Nucleus accumbens (tissue), 56 donors: ENCODE measurements at places on chromosomes 5 and 9.

DNA sequence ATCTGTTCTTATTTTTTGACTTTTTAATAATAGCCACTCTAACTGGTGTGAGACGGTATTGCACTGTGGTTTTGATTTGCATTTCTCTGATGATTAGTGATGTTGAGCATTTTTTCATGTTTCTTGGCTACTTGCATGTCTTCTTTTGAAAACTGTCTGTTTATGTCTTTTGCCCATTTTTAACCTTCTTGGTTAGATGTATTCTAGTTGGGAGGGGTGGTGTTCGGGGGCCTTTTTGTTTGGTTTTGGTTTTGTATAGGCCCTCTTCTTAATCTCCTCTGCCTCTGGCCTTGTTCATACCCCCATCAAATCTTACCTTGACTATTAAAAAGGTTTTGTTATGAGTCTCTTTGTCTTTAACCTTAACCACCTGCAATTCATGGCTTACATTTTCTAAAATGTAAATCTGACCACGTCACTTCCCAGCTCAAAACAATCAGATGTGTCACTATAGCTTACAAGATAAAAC, 107.8 kb upstream of the NR4A3 start:
- DNase-seq, result no peak

GRCh38 chr9:134930398-134930797, 12.7 kb upstream of the FCN1 start:
- DNase-seq, result no peak

GRCh38 chr9:115775659-115776058, 377.9 kb upstream of the PAPPA start:
- no peak for DNase-seq

DNA sequence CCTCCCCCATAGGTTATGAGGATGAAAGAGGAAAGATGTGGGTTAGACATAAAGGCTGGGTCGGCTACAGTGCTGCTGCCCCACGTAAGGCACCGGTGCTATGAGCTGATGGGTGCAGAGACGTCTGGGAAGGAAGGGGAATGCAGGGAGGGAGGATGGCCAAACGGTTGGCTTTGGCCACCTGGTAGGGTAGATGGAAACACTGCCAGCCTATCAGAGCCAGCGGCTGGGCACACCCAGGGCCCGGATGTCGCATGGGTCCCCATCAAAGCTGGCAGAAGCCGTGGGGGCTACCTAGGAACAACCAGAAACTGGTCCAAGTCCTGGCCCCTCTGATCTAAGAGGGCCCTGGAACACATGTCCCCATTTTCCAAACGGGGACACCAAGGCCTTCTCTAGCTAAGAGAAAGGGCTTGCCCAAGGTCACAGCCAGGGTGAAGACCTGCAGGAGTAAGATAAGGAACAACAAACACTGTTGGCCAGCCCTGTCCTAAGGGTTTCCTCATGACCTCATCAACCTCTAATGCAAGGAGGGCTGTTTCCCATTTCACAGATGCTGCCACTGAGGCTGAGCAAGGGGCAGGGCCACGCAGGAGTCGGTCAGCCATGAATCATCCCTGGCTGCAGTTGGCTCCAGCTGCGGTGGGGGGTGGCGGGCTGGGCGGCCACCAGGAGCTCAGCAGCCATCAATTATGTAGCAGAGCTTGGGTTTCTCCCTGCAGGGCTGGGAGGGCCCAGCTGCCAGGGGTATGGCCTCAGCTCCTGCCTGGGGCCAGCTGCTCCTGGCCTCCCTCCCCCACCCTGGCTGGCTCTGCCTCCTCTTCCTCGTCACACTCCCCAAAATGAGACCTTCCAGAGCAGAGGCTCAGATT, 4.9 kb downstream of the SH3GLB2 start:
- DNase-seq, result no peak

DNA sequence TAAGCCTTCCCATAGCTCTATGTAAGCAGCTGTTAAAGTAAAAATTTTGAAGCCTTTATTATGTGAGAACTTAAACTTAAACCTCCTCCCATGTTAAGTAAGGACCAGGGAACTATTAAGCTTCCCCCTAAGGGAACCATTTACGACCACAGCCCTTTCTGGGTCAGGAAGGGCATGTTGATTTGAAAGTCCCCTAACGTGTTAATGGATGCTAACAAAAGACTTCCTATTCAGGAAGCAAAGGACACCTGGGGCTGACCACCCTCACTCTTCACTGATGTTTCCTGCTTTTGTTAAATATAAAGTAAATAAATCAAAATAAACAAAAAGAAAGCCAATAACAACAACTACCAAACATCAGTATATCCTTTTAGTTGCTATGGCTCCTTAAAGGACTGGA, 170.6 kb upstream of the RFX3 start:
- no peak for DNase-seq

- no peak for DNase-seq
Measured at GRCh38 chr5:174750711-174751110, 26.3 kb downstream of the MSX2 start.

- no peak for DNase-seq
Measured at GRCh38 chr9:91536211-91536691, 112.6 kb upstream of the NFIL3 start.

DNA sequence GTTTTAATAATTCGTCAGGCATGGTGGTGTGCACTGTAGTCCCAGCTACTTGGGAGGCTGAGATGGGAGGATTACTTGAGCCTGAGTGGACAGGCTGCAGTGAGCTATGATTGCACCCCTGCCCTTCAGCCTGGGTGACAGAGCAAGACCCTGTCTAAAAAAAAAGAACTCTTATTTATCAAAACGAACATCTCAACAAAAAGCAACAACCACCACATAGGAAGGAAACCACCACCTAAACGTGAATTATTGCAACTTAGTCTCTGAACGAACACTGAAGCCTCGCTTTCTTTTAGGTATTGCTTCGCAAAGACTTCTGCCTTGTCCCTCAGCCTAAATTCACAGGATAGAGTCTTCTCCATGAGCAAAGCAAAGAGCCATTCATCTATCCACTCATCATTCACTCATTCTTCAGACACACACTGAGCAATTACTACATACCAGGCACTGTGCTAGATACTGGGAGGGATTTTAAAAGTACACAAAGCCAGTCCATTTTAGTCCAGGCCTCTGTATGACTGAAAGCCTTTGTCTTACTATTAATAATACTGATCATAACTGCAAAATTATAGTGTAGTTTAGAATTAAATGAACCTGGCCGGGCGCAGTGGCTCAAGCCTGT, 57.4 kb downstream of the THBS4 start:
- no peak for DNase-seq

DNA sequence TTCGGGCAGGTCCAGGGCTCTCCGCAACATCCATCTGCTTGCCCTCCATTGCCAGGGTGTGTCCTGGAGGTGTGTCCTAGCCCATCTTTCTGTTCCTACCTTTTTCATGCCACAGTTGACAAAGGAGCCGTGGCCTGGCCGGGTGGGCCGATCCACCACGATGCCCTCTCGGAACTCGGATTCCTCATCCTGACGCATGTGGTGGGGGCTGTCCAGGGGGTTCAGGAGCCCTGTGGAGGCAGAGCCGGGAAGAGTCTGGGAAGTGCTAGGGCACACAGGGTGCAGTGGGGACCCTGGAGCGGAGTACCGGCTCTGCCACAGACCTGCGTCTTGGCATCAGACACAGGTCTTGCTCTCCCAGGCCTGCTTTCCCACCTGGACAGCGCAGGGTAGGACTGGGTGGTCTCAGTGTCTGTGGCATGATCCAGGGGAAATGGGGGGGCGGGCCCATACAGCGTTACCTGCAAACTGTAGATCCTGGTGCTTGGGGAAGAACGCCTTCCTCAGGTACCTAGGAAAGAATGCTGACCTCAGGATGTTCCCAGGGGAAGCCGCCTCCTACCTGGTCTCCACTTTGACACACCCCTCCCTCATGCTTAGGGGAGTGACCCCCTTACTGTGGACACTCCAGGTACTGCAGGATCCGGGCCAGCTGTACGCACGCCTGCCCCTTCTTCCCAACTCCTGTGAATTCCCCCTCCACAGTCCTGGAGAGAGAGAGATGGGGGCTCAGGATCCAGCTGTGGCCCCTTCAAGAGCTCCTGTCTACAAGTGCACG, 3.5 kb downstream of the SPOUT1 start:
- DNase-seq, result no peak

GRCh38 chr5:93599001-93599379, 16.0 kb downstream of the NR2F1 start:
- DNase-seq, result no peak

DNA sequence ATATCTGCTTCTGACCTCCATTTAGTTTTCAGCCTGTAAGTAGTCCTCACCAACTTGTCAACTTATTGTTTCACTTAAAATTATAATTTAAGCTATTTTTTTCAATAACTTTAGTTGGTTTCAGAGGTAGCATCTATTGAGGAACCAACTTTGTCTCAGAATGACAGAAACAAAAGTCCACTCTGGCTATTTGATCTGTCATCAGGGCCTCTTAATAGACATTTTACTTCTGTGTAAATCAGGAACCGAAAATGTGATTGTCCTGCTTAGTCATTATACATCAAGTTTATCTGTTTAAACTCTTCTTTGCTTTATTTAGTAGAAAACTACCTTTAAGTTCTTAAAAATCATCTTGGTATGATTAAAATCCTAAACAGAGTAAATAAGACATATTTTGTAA, 820.8 kb upstream of the EDIL3 start:
- DNase-seq, result no peak

GRCh38 chr5:17185773-17186172, 31.7 kb upstream of the BASP1 start:
- no peak for DNase-seq

DNA sequence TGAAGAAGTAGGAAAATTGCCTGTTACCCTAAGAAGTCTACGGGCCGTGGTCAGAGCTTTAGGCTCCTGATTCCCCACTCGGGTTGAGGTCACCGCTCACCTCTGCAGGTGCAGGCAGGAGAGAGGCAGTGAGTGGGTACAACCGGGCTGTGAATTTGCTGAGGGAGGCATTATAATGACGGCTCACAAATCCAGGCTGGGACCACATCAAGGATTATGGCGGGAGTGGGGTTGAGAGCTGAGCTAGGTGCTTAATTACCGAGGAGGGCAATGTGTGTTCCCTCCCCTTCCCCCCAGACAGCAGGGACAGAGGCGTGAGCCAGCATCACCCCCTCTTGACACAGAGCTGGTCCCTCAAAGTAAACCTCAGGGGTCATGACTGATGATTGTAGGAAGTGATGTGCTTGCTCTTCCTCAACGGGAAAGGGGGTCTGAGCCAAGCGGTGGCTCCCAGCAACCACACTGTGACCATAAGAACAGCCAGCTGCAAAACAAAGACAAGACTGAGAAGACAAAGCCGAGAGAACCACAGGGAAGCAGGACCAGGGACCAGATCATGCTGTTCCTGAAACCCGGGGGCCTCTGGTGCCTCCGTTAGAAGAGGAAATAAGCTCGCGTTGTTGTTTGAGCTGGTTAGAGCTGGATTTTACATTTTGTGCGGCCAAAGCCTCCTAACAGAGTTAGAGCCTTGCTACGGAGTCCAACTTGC, 77.7 kb downstream of the OLFM1 start:
- no peak for DNase-seq

GRCh38 chr9:74711341-74711740, 176.4 kb downstream of the TRPM6 start:
- DNase-seq, result no peak

DNA sequence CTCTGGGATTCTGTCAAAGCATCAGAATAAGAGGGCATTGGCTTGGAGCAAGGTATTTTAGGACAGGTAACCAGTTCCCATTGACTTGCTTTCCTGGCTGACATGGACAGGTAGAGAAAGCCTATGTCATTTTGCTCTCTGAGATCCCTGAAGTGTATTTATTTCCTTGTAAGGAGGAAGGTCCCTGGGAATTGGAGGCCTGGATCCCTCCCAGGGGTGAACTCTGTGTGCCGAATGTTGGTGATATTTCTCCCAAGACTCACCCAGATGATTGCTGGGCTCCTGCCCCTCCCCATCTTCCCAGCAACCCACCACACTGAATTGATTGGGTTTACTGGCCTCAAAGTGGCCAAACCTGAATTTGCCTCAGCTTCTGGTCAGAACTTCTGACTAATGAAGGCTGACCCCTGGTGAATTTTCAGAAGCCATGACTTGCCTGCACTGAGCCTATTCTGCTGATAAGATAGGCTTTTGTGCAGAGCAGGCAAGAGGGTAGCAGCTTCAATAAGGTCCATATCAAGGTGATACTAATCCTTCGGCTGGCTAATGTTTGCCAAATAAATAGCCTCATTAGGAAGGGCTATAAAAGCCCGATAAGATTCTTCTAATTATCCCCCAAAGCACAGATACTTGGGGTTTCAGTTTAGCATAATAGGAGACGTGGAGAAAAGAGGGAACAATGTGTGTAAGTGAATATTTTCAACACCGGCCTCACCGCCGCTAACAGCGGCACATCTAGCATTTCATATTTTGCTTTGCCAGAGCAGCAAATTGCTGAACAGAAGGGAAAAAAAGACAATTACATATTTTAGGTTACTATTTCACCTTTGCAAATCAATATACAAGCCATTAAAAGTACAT, 152.9 kb upstream of the PITX1 start:
- DNase-seq, result no peak

DNA sequence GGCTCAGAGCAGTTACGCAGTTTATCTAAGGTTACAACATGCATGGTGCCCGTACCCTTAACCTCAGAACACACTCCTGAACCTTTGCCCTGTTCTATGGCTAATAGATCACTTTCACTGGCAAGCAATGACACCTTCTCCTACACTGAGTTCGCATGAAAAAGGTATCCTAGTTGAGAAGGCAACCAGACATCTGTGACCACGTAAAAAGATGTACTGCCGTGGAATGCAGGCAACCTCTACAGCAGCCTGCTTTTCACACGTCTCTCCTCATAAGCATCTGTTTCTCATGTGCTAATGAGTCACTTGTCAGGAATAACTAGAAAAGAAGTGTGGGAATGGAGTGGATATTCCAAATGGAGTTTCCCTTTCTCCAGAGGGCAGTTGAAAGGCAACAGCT, 71.4 kb downstream of the FBXO38 start:
- DNase-seq, result no peak

DNA sequence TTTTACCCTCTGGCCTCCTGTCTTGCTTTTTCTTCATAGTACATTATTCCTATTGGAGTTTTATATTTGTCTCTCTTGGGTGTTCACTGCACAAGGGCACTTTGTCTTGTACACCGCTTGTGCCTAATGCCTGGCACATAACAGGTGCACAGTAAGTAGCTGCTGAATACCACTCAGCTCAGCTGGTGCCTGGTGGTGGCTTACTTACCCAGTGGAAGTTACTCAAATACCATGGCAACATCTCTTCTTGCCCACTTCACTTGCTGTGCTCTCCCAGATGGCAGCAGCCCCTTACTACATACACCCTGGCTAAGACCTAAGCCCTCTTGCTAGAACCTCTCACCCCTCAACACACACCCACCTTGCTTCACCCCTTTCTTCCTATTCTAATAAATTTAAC, 11.3 kb upstream of the SKP1 start:
- no peak for DNase-seq

GRCh38 chr9:78871452-78872331, 574.8 kb downstream of the PSAT1 start:
- no peak for DNase-seq

DNA sequence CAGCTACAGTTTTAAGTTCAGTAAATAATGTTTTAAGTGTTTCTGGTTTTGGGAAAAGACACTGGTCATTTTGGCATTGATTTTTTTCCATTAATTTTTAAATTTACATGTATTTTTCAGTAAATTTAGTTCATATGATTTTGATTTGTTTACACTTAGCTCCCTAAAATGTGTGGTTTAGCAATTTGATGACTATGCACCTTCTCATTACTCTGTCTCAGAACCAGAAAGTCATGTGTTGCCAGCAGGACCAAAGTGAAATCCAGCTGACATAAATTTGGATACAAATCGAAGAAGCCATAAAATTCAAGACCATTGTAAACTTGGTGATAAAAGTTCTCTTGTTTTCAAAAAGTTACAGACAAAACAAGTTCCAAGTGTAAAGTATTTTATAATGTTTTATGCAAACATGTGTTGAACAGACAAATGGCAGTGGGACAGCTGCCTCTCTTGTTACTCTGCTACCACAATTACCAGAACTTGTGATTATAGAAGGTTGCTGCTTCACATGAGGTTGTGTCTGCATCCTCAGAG, 354.8 kb downstream of the NR2F1-AS1 start:
- no peak for DNase-seq
